CD4-positive, alpha-beta T cell treated with Interleukin-1 beta for 1 hour (primary cell): ENCODE measurements at places on chromosomes 3 and 15.

- no peak for DNase-seq
Measured at GRCh38 chr3:56787784-56788256, 13.9 kb downstream of the ARHGEF3 start.

GRCh38 chr15:28969511-28970085, 83.8 kb downstream of the APBA2 start:
- no peak for DNase-seq

DNA sequence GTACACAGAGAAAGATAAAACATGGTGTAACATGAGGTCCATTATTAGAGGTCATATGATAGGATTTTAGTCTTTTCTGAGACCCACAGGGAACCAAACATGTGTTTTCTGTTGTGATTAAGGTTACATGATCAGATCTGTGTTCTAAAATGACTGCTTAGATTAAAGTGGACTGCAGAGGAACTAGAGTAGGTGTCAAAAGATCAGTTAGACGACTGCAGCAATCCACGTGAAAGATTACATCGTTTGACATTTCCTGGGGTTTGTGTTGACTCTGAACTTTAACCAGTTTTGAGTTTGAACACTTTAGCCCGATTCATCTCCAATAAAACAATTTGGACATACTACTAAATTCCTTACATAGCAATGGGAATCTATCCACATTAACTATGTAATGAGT, 5.1 kb downstream of the MIX23 start:
- DNase-seq, result no peak

- no peak for DNase-seq
Measured at GRCh38 chr3:76403556-76403955, 618.2 kb upstream of the ZNF717 start.

DNA sequence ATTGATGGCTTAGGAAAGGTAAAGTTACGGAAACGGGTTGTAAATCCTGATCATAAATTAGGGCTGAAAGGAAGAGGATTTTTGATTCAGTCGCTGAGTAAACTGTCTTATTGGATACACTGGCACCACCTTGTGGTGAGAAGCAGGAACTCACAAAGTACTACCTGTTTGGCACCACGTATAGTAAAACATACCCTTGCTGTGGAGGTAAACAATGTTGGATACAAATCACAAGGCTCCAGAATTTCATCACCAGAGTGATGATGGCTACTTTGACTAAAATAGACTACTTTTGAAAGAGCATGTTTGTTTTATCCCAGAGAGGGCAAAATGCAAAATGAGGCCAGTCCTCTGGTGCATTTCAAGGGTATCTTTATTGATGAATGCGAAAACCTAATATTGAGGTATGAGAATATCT, 216.9 kb downstream of the IGSF11 start:
- peak; percentile 46 for DNase-seq

DNA sequence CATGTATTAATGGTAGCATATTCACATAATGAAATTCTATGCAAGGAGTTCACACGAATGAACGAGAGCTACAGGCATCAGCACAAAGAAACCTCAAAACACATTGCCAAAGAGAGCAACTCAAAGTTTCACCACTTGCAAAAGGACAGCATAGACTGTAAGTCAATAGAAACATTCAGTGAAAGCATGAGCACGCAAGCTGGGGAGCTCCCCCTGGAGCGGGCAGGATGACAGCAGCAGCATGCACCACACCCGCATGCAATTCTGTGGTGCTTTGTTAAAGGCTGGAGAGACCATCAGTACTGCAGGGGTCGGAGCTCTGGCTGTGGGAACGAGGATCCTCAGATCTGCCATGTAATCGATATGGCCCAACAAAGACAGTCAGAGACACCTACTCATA, 18.7 kb downstream of the OCA2 start:
- DNase-seq, result no peak

DNA sequence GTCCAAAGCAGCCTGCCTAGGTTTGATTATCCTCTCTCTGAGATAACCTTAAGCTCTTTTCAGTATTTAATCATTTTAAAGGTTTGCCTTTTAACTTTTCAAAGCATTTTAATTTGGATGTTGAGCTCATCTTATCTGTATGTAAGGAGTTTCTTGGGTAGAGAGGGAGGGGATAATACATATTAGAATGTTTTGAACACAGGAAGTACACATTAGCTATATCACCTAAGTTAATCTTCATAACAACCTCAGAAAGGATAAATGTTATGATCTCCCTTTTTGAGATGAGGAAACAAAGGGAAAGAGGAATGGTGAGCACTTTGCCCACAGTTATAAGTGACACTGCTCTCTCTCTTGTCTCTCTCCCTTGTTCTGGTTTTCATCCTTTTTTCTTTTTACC, 2.2 kb upstream of the CD47 start:
- no peak for DNase-seq

GRCh38 chr3:50630877-50631276, 13.9 kb downstream of the MAPKAPK3 start:
- no peak for DNase-seq

GRCh38 chr15:32869776-32870175, 152.0 kb downstream of the GREM1 start:
- no peak for DNase-seq

- DNase-seq, result no peak
Measured at GRCh38 chr3:195117978-195118581, 152.9 kb downstream of the XXYLT1 start.

GRCh38 chr3:58693940-58694850, 27.6 kb upstream of the FAM3D start:
- DNase-seq, result no peak

GRCh38 chr15:98003996-98004395, 43.5 kb downstream of the ARRDC4 start:
- DNase-seq, result no peak

GRCh38 chr3:165393461-165393860, 197.3 kb upstream of the SLITRK3 start:
- no peak for DNase-seq

DNA sequence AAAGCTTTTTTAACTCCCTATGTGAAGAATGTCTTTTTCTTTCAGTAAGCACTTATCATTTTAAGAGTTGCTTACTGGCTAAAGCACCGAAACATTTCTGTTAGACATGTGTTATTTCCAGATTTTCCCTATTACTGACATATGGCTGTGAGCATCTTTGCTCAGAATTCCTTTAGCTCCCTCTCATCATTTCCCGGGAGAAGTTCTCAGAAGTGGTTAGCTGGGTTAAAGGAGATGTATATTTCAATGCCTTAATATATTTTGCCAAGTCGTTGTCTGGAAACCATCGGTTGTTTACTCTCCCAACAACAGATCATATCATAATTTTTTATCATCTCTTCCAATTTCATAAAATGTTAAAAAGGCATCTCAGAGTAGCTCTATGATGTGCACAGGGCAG, 396.5 kb downstream of the OCA2 start:
- DNase-seq, result no peak

DNA sequence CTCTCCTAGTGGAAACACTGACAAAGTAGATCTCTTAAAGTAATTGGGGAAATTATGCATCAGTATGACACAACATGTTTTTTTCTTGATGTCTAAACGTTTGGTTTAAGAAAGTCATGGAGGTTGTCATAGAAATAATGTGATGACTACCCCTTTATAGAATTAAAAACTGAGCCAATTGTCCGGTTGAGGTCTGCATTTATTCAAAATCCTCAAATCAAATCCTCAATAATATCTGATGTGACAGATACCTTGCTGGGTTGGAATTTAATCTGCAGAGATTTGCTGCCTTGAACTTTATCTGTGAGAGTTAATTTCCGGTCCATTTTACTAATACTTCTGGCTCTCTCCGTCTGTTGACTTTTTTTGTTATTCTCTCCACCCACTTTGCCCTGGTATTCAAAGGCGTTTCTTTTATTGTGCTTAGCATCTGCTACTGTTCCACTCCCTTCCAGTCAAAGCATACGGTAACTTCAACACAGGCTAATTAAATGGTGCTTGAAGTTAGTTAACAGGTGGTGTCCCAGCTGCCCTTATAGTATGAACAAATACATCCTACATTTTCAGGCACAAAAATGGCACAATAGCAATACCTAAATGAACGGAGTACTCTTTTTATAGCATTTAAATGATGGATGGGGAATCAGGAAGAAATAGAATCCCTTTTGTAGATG, 628.3 kb downstream of the ROBO1 start:
- no peak for DNase-seq

DNA sequence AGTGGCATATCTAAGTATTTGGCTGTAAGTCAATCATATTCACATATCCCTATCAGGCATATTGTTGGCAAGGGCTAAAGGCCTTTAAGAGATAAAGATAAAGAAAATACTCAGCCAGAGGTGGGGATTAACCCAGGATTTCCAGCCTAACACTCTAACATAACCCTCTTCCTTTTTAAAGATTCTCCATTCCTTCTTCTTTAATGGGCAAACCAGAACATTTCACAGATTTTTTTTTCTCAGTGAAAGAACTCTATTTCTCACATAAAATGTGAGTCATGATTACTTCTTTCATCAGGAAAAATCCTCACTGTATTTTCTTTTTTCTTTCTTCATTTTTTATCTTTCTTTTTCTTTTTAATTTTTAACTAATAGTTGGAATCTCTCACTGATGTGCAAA, 200.4 kb downstream of the NR1D2 start:
- DNase-seq, result no peak

- DNase-seq, result peak; percentile 70
Measured at GRCh38 chr15:40310001-40310959, 2.5 kb upstream of the PLCB2 start.

DNA sequence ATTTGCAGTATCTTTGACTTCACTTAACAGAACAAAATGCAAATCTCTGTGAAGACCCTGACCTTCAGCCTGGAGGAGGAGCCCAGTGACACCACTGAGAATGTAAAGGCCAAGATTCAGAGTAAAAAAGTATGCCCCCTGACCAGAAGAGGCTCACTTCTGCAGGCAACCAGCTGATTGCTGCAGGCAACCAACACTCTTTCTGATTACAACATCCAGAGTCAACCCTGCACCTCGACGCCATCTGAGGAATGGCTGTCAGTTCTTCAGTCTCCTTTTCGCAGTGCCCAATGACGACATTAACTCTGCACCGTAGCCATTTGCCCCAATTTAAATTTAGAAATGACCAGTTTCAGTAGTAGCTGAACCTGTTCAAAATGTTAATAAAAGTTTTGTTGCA, 14.9 kb downstream of the ATP13A3 start:
- no peak for DNase-seq

- DNase-seq, result no peak
Measured at GRCh38 chr15:74626752-74627692, 11.4 kb downstream of the CLK3 start.

- no peak for DNase-seq
Measured at GRCh38 chr3:24494618-24495325, at the start of gene THRB. Gene THRB, minus strand, starts transcription at chr3:24494850.

DNA sequence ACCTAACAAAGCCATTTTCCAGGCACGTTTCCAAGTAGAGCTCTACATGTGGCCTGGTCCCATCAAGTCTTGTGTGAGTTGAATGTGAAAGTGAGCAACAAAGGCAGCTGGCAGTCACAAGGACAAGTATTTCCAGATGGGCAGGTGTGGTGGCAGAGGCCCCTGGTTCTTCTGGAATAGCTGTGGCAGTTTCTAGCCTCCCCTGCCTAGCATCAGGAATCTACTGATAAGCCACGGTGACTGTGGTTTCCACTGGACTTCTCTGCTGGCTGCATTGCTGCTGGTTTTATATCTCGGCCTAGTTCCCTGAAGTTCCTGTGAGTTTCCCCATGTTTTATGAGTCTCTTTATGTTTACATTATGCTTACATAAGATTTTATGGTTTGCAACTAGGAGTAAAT, 117.7 kb downstream of the GOLIM4 start:
- no peak for DNase-seq

GRCh38 chr3:130377960-130378676, 32.6 kb downstream of the COL6A5 start:
- no peak for DNase-seq
